Testis (tissue), 5 donors: ENCODE measurements at places on chromosomes 7 and 10.
A peak's percentile ranks its signal among the peaks of the same experiment; 100 is the strongest.

DNA sequence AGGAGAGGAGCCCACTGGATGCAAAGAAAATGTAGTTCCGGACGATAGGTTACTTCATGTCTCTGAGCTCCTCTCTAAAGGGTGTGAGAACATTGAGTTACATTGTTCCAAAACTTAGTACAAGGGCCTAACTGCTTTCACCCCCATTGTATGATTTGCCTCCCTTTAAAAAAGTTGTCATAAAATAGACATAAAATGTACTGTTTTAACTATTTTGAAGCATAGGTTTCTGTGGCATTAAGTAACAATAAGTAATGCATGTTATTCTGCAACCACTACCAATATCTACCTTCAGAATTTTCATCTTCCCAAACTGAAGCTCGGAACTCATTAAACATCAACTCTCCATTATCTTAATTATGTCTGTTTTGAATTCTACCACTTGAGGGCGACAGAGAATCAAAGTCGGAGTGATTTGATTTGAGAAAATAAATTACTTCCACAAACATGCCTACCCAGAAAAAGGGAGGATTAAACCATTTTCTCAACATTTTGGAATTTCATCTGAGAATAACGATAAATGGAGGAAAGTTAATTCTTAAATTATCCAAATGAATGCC is 2.7 kb downstream of the IGFBP1 start:
- no peaks in the 10 kb centered on the region for H3K27me3 ChIP-seq
- no peak overlapping the region for H3K27ac ChIP-seq
- no peak for DNase-seq
- no peak overlapping the region for H3K4me3 ChIP-seq
- no peaks in the 10 kb centered on the region for H3K36me3 ChIP-seq

- no peaks in the 10 kb centered on the region for H3K27me3 ChIP-seq
- no peaks in the 10 kb centered on the region for H3K4me1 ChIP-seq
- H3K36me3 ChIP-seq: no peaks in the 10 kb centered on the region
- no peak for DNase-seq
Observed at GRCh38 chr7:20744954-20745446, 41.7 kb downstream of the SP8 start.

GRCh38 chr10:48658243-48658974 is 26.3 kb upstream of the WDFY4 start:
- H3K27me3 ChIP-seq: no peaks in the 10 kb centered on the region
- DNase-seq: peak; percentile 90
- no peaks in the 10 kb centered on the region for H3K36me3 ChIP-seq
- no peak overlapping the region for H3K4me3 ChIP-seq
- no peak overlapping the region for H3K27ac ChIP-seq
- H3K4me1 ChIP-seq: peaks cover 8% of the 10 kb centered on the region

- H3K27me3 ChIP-seq: no peaks in the 10 kb centered on the region
- peak overlapping the region; percentile 50 for H3K27ac ChIP-seq
- no peaks in the 10 kb centered on the region for H3K36me3 ChIP-seq
- H3K4me3 ChIP-seq: no peak overlapping the region
Observed at GRCh38 chr10:27714349-27714748, 31.3 kb downstream of the MKX start.
